Thyroid gland (tissue), 4 donors: ENCODE measurements at places on chromosomes 1 and 21. TPM values are rescaled to one million over a fixed set of nuclear protein-coding genes. Genes with fewer than 3 reads are reported as not detected.

Gene GPR52
- total RNA-seq, result 18.3 TPM

Gene DFFA
- 24.2 TPM for total RNA-seq

DNA sequence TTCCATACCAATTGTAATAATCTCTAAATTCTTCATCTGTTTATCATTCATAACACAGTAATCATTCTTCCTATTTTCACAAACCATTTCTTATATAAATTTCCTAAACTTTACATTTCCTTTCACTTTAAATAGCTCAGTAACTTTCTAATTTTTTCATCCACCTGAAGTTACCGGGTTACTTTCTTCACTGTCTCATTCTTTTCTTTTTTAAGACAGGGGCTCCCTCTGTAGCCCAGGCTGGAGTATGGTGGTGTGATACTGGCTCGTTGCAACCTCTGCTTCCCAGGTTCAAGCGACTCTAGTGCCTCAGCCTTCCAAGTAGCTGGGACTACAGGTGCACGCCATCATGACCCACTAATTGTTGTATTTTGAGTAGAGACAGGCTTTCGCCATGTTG, 41.3 kb downstream of the RERE start:
- DNase-seq, result no peak

DNA sequence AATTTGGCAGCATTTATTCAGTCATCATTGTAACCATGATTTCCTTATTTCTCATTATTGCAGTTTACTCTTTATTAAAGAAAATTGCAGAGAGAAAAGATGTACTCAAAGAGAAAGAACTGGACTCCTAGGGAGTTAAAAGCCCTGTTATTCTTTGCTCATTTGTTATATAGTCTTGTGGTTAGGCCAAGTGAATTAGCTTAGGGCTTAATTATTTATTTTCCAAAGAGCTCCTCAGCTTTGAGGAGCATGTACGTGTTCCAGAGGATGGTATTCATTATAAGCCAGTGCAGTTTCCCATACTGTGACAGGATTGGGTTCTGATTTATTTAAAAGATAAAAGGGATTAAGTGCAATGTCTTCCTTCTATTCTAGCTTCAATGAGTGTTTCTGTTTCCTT, 86.4 kb downstream of the GPR161 start:
- DNase-seq, result no peak

- no peak for DNase-seq
Observed at GRCh38 chr1:12099610-12100009, 36.5 kb downstream of the TNFRSF8 start.

DNA sequence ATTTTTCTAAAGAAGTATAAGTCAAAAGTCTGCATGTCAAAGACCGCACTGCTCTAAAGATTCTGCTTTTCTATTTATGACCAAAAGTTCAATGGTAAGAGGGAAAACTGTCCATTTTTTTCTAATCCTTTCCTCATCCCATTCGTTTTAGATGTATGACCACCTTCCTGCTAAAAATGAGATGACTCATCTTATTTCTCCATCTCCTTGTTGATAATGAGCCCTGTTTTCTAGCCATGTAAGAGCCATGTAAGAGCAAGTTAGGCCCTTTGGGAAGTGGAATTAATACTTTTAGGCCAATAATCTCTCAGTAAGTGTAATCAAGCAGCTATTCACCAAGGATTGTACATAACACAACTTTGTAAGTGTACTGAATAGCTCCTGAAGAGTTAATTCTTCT, 475.6 kb upstream of the B3GALT2 start:
- DNase-seq, result no peak

GRCh38 chr1:213982289-213982671, 5.5 kb upstream of the PROX1 start:
- DNase-seq, result no peak

DNA sequence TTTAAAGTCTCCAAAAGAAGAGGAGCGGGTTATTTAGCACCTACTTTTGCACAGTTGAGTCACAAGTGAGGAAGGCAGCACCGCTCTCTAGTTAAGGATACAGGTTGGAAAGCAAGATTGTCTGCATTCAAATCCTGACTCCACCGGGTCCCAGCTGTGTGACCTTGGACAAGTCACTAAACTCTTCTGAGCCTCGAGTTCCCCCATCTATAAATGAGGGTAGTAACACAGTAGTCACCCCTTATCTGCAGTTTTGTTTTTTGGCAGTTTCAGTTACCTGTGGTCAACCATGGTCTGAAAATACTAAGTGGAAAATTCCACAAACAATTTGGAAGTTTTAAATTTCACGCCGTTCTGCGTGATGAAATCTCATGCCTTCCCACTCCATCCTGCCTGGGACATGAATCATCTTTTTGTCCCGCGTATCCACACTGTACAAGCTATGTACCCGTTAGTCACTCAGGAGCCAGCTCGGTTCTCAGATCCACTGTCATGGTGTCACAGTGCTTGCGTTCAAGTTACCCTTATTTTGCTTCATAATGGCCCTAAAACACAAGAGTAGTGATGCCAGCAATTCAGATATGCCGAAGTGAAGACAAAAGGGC, 49.4 kb downstream of the CAPZB start:
- no peak for DNase-seq

DNA sequence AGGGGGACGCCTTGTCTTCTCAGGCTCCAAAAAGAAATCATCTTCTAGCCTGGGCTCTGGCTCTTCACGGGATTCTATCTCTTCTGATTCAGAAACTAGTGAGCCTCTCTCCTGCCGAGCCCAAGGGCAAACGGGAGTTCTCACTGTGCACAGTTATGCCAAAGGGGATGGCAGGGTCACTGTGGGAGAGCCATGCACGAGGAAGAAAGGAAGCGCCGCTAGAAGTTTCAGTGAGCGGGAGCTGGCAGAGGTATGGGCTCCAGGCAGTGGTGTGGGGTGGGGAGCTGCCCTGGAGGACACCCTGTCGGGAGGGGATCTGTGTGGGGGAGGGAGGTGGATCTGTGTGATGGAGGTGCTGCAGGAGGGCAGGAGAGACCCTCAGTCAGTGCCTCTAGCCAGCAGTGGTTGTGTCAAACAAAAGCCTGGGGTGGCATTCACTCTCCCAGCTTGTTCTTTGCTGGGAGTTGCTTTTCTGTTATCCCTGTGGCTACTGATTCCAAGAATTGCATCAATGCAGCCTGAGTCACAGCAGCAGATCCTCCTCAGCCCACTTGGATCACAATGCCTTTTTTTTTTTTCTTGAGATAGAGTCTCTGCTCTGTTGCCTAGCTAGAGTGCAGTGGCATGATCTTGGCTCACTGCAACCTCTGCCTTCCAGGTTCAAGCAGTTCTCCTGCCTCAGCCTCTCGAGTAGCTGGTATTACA, 21.8 kb downstream of the KDM4A start:
- DNase-seq, result no peak
